Activated CD8-positive, alpha-beta memory T cell treated with anti-CD3 and anti-CD28 coated beads for 1 hour (primary cell): ENCODE measurements at places on chromosomes 5 and 9.
A peak's percentile ranks its signal among the peaks of the same experiment; 100 is the strongest.

- no peak for DNase-seq
Measured at GRCh38 chr9:93601063-93601462, 24.7 kb downstream of the PHF2 start.

DNA sequence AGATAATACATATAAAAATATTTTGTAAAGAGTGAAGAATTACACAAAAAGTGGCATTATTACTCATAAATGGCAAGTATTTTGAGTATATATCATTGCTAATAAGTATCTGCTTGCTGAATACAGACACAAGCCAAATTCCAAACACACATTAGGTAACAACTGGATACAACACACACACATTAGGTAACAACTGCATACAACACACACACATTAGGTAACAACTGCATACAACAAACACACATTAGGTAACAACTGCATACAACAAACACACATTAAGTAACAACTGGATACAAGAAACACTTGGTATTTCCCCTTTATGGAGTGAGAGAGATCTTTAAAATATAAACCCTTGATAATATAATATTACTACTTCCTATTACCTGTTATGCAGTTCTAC is 13.2 kb downstream of the LRRC14B start:
- no peak for DNase-seq

- DNase-seq, result no peak
Measured at GRCh38 chr5:172815631-172816030, 18.4 kb upstream of the ERGIC1 start.

DNA sequence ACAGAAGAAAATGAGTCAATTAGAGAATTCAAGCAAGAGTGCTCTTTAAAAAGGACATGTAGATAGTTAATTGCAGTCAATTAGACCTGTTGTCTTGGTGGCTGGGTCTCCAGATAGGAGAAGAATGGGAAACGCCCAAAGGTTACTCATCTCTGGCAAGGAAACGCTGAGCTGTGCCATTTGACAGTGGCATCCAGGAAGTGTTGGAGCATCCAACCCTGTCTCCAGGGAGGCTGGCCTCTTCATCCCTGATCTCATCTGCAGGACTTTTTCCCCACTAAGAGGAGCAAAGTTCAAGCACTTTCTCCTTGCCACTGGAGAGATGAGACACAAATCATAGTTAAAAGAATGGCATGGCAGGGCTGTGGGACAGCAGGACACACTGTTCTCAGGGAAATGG is 111.7 kb upstream of the MSX2 start:
- DNase-seq, result no peak

- DNase-seq, result no peak
Measured at GRCh38 chr9:36798350-36799065, 225.8 kb downstream of the MELK start.

GRCh38 chr9:83665580-83666200 is 42.1 kb downstream of the UBQLN1 start:
- no peak for DNase-seq

DNA sequence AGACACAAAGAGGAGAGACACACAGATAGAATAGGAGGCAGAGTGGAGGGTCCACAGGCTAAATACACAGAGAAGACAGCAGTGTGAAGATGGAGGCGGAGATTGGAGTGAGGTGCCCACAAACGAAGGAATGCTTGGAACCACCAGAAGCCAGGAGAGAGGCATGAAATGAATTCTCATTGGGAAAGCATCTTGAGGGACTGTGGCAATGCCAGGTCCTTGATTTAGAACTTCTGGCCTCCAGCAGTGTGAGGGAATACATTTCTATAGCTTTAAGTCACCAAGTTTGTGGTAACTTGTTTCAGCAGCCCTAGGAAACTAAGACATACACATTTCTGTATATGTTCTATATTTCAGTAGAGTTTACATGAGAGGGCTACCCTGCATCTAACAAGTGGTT is 396.6 kb upstream of the ZNF608 start:
- DNase-seq, result no peak

DNA sequence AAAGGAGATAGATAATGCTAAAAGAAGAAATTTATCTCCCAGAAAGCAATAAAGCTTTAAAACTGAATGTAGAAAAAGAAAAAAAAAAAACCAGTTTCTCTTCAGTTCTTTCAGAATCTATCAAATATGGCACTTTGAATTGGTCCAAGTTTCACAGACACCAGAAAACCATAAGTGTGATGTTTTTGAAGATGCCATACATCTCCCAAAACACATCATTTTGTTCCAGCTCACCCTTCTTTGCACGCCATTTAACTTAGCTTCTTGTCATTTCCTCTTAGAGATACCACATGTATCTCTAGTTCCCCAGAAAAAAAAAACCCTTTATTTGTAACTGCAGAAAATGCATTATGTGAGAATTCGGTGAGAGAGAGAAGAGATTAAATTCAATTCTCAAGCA is 46.1 kb upstream of the MAMDC2 start:
- DNase-seq, result no peak

- DNase-seq, result no peak
Measured at GRCh38 chr9:127089631-127090081, 32.8 kb downstream of the ANGPTL2 start.

DNA sequence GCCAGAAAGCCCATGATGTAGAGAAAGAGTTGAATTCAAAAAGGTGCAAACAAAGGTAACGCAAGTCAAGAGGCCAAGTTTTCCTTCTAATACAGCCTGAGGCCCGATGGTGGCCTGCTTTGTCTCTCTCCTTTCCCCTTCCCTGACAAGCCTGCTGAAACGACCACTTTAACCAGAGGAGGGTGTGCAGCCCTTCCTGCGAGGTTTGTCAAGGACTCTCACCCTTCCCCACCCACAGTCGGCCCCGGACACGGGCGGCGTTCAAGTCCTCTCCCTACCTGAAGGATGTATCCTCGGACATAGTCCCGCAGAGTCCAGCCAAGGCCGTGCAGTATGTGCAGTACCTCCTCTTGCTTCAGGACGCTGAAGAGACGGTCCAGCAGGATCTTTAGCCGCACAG is 318.2 kb downstream of the BNC2 start:
- DNase-seq, result no peak

- no peak for DNase-seq
Measured at GRCh38 chr5:1436681-1437080, 8.6 kb downstream of the SLC6A3 start.

- no peak for DNase-seq
Measured at GRCh38 chr5:31121224-31121623, 72.3 kb upstream of the CDH6 start.

DNA sequence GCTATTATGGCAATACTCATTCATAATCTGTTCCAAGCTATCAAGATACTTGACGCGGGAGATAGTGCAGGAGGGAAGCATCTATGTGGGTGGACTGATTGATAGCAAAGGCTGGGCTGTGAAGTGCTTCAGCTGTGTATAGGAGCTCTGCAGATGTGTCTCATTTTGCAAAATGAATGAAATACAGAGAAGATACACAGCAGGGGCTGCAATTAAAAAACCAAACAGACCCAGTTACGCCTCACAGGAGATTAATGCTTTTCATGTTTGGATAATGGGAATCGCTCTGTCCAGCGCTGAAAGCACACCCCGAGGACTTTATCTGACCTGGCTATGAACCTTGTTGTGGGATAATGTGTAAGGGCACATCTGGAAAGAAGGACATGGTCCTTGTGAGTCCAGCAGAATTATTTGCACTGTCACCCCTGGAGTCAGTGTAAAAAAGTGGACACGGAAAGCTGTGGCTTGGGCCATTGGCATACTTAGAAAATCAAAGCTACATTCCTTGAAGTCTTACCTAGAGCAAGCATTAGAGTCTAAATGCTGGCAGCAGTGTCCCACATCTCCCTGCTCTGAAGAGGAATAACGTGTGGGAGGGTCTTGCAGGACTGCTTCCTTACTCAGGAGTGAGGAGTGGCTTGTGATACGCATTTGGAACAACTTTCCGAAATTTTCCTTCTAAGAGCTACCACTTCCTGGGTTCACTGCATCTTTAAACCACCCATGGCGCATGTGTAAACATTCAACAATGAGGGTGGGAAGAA is 2.6 kb downstream of the SH3RF2 start:
- DNase-seq, result no peak

DNA sequence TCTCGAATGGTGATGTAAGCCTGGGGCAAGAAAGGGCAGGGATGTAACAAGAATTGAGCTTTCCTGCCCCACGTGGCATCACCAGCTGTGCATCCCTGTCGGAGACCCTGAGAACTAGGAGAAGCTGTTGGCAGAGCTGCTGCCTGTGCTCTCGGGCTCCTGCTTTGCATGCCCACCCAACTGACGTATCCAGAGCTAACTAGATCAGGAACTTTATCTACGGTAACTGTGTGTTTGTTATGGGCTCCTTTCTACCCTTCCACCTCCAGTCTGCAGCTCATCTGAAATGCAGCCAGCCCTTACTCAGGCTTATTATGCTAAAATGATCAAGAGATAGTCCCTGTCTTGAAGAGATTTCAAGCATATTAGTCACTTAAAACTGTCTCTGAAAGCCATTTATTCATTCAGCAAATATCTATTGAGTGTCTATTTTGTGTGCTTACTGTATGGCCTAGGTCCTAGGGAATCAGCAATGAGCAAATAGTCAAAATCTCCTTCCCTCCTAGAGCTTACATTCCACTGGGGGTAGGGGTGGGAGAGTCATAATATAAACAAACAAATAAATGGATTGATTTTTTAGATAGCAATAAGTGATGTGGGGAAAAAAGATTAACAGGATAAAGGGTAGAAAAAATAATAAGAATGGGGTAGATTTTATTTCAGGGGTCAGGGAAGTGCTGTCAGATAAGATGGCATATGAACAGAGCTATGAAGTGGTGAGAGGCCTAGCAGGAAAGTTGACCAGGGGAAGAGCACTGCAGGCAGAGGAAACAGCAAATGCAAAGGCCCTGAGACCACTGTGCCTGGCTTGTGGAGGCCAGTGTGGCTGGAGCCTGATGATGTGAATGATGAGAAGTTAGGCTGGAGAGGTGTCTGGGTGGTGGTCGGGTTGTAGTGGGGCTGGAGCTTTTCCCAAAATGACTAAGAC is 118.2 kb downstream of the GALNT10 start:
- no peak for DNase-seq

GRCh38 chr9:7561527-7562080 is 238.0 kb downstream of the DMAC1 start:
- no peak for DNase-seq

GRCh38 chr9:123743737-123744136 is 186.2 kb downstream of the DENND1A start:
- no peak for DNase-seq

DNA sequence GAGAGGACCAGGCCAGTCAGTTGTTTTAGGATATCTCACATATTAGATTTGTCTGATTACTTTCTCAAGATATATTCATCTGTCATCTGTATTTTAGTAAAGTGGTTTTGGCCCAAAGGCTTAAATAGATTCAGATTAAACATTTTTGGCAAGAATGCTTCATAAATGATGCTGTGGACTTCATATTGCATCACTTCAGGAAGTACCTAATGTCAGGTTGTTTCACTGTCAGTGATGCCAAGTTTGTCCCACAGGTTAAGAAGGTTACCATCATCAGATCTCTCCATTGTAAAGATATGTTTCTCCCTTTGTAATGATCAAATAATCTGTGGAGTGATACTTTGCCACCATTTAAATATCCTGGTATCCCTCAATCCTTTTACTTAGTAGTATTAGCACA is 37.3 kb downstream of the ERCC6L2 start:
- no peak for DNase-seq

DNA sequence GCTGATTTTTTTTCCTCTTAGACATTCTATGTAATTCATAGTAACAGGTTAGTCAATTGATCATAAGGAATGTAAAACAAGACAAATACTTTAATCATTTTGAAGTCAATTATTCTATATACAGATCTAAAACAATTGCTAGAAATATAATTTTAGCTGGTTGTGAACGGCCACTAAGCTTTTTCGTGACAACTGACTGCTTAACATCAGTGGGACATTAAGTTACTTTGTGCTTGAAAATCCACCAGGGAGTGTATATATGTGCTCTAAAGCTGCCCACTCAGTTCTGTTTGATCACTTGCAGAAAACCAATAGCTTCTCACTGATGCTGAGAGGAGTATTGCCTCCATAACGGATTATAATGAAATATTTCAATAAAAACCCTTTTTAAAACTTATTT is 370.2 kb upstream of the CCNH start:
- DNase-seq, result no peak

- DNase-seq, result peak; percentile 85
Measured at GRCh38 chr5:150412319-150413175, at the start of gene CD74. TSS of gene CD74 (minus strand) at chr5:150412910. CDS start at chr5:150412749, 161 bp downstream.

DNA sequence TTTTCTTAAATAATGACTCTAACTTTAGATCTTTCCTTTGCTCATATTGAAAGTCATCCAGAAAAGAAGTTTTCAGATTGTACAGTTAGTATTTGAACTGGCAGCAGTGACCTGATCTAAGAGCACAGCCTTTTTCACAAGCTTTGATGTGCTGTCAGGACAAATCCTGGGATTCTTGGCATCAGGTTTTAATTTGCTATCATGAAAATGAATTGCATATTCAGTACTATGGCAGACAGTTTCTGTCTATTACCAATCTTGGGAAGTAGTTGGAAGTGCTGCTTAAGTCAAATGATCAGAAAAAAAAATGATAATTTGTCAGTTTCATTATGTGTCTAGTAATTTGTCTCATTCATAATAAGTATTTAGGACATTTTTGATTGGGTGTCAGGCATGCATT is 925.6 kb upstream of the ARRDC3 start:
- DNase-seq, result no peak

- no peak for DNase-seq
Measured at GRCh38 chr5:139648205-139649081, at the start of gene CXXC5. TSS of gene CXXC5 (plus strand) at chr5:139648349. CDS start at chr5:139680524, 32,175 bp downstream.

DNA sequence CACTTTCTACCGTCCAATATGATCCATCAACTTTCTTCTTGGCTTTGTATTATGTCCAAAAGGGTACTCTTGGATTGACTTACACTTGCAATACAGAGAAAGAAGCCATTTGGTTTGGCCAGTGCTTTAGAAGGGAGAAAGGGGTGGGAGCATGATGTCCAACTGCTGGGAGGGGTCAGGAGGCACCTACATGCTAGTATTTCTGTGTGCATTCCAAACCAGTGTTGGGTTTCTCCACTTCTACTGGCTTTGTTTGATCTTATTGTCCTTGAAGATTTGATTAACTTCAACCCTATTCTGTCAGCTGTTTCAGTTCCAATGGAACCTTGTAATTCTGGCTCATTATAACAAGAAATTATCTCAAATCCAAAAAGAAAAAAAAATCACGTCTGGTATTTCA is 27.6 kb downstream of the CYSTM1 start:
- no peak for DNase-seq

- DNase-seq, result no peak
Measured at GRCh38 chr5:150397146-150397781, 15.4 kb downstream of the CD74 start.
